Activated naive CD4-positive, alpha-beta T cell (primary cell): ENCODE measurements at places on chromosomes 3 and 15.

- DNase-seq = no peak
Observed at GRCh38 chr3:196227121-196227561, 10.8 kb downstream of the SLC51A start.

DNA sequence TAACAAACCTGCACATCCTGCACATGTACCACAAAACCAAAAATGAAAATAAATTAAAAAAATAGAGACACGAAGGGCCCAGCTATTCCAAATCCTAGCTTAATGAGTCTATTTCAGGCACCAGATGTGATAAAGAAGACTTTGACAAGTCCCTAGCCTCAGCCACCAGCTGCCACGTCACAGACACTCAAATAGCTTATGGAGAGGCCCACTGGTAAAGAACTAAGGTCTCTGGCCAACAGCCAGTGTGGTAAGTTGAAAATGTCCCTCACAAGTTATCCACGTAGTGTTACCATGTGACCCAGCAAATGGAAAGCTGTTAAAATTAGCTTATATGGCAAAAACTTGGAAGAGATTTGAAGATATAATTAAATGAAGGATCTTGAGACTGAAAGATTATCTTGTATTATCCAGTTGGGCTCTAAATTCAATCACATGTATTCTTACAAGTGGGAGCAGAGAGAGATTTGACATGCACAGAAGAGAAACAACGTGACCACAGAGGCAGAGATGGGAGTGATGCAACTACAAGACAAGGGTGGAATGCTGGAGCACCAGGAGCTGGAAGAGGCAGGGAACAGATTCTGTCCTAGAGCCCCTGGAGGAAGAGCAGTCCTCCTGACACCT is 10.9 kb downstream of the ACSBG1 start:
- no peak for DNase-seq

DNA sequence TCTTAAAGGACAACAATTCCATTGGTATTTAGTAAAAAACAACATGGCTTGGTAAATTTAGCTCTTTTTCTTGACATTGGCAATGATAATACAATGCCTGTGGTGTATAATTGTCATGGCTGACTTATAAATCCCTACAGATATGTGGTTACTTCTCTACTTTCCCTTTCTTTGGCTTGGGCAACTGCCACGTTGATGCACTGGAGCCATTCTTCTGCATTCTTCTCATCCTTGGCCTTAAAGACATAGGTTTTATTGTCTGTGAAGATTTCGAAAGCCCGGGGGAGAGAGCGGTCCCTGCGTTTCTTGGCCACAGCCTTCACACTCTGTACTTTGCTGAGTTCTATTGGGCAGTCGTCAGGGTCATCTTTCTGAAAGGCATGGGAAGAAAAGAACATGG is 101.1 kb upstream of the CCNL1 start:
- DNase-seq = no peak

DNA sequence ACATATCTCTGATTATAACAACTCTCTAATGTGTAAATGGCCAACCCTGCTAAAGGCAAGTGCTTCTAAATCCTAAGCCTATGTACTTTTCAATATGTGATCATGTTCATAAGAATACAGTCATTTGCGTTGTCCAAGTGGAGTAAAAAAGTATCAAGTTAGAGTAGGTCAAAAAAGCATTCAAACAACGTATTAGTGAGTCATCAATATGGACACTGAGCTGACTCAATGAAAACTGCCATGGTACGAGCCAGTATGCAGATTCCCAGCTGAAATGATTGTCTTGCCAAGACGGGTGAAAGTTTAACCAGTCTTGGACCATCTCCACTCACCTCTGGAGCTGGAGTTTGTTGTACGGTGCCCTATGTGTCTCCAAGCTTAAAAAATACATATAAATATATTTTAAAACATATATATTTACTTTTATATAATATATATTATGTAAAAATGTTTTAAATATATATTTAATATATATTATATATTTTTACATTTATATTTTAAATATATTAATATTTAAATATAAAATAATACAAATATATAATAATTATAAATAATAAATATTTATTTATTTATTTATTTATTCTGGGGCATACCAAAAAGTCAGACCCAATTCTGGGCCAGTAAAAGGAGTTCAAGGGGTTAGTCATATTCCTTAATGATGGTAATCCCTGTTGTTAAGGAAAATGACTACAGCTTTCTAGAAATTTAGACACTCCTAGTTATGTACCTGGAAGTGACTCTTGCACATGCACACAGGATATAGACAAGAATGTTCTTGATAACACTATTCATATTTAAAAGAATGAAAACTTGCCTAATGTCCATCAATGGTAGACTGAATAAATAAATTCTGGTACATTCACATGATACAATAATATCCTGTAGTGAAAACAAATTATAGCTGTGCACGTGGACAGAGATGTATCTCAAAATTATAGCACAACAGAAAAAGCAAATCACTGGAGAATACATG is 27.2 kb downstream of the PLSCR4 start:
- no peak for DNase-seq

DNA sequence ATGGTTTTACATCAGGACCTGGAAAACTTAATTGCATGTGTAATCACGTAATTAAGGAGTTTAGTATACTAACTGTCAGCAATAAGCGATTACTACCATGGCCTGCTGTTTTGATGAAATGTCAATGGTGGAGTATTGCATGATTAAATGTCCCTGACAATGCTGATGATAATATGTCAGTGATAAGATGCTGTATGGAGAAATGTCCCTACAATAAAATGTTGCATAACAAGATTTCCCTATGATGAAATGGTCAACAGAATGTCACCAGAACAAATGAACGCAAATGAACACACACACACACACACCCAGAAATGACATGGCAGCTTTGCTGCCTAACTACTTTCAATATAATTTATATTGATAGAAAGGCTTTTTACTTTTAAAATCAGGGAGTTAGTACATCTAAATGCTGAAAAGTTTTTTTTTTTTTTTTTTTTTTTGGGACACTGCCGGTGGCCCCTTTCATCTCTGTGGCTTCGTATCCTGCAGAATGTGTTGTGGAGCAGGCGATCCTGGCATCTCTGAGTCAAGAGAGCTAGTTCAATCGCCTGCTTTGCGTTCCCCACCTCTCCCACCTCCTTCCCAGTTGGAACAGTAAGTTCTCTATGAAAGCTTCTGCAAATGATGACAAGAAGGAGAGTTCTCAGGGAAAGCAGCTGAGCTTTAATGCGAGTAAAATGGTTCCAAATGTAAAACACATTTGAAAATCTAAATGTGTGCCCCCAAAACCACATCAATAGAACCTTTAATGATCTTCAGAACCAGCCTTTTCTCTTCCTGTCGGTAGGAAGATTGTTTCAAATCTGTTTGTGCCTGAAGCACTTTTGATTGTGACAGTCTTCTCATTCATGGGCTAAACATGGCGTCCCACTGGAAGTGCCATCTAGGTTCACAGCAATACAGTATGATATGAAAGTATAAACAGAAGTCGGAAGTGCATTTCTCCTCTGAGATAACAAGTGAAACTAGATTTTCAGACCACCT is 170.1 kb upstream of the GBE1 start:
- DNase-seq = no peak

- DNase-seq = no peak
Observed at GRCh38 chr3:191257286-191257685, 58.2 kb downstream of the OSTN start.

- no peak for DNase-seq
Observed at GRCh38 chr15:50112488-50113186, 6.4 kb downstream of the ATP8B4 start.

DNA sequence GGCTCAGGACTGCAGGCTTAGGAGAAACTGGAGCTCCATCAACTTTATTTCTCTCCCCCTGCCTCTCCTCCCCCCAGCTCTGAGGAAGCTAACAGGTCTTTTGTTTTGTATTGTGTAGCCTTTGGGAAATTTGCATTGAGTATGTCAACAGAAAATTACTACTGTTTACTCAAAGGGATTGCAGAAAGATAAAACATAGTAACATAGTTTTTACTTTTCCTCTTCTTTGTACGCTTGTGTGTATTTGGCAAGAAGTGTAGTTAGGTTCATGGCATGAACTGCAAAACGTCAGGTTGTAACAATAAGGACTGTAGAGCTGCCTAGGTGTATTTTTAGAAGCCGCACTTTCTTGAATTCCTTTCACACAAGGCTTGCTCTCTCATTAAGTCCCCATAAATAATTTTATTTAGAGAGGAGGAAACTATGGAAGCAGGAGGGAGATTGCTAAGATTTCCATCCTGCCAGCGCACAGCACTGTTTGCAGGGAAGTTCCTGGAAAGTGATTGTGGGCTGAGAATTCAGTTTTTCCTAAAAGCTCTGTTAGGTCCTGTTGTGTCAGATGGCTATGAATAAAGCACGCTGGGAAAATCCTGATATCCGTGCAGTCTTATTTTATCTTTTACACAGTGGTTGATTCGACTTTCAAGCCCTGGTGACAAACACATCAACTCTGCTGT is 21.1 kb upstream of the SATB1 start:
- no peak for DNase-seq

DNA sequence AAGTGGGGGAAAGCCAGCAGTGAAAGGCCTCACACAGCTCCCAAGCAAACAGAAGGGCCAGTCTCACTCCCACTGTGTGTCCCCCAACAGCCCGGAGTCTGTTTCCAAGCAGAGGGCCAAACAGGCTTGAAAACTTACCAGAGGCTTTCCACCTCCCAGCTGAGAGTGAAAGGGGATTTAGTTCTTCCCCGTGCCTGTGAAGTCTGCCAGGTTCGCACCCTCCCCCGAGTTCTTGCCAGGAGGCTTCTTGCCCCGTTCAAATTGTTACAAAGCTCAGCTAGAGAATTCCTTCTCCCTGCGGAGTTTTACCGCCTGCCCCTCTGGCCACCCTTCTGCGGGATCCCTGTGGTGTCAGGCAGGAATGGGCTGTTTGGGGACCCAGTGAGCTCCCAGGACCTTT is 68.0 kb upstream of the WNT7A start:
- DNase-seq = no peak

- no peak for DNase-seq
Observed at GRCh38 chr3:197398286-197398878, 100.0 kb upstream of the DLG1 start.

DNA sequence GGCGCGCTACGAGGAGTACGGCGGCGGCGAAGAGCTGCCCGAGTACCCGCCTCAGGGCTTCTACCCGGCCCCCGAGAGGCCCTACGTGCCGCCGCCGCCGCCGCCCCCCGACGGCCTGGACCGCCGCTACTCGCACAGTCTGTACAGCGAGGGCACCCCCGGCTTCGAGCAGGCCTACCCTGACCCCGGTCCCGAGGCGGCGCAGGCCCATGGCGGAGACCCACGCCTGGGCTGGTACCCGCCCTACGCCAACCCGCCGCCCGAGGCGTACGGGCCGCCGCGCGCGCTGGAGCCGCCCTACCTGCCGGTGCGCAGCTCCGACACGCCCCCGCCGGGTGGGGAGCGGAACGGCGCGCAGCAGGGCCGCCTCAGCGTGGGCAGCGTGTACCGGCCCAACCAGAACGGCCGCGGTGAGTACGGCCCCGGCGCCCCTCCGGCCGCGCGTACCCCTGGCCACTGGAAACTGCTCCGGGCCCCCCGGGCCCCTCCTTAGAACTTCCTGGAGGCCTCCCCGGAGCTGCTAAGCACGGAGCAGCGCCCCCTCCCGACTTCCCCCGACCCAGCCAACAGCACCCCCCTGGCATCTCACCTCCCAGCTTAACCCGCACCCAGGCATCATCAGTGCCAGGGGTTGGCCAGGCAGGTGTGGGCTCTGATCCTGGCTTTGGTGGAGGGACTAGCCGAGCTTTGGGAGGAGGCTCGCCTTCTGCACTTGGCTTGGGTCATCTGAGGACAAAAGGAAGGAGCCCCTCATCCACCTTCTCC is 1.4 kb downstream of the LOXL1 start:
- DNase-seq = peak; percentile 68

GRCh38 chr3:154015307-154015706 is 105.9 kb upstream of the ARHGEF26 start:
- DNase-seq = no peak

DNA sequence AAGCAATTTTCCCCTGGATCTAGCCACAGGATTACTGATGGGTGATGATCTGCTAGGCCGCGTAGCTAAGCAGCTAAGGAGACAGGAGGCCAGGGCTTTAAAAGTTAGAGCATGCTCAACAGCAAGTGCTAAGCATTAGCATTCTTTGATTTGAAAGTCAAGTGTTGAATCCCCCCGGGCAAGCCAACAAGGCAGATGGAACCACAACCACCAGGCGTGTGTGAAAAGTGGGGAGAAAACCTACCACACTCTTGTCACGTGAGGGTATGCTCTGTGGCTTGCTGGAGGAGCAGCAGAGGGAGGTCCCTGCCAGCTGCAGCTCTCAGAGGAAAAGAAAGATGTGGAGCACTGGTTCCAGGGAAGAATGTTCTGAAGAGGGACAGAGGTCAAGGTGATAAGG is 20.9 kb downstream of the SLC51A start:
- DNase-seq = no peak
